ENCODE measurements at places on chromosomes 4 and X.
A peak's percentile ranks its signal among the peaks of the same experiment; 100 is the strongest.

GRCh38 chr4:8919651-8920288 lies 48.1 kb upstream of the HMX1 start:
- no peak for DNase-seq

- peak; percentile 34 for DNase-seq
Observed at GRCh38 chr4:40550948-40551462, 78.7 kb downstream of the RBM47 start.

DNA sequence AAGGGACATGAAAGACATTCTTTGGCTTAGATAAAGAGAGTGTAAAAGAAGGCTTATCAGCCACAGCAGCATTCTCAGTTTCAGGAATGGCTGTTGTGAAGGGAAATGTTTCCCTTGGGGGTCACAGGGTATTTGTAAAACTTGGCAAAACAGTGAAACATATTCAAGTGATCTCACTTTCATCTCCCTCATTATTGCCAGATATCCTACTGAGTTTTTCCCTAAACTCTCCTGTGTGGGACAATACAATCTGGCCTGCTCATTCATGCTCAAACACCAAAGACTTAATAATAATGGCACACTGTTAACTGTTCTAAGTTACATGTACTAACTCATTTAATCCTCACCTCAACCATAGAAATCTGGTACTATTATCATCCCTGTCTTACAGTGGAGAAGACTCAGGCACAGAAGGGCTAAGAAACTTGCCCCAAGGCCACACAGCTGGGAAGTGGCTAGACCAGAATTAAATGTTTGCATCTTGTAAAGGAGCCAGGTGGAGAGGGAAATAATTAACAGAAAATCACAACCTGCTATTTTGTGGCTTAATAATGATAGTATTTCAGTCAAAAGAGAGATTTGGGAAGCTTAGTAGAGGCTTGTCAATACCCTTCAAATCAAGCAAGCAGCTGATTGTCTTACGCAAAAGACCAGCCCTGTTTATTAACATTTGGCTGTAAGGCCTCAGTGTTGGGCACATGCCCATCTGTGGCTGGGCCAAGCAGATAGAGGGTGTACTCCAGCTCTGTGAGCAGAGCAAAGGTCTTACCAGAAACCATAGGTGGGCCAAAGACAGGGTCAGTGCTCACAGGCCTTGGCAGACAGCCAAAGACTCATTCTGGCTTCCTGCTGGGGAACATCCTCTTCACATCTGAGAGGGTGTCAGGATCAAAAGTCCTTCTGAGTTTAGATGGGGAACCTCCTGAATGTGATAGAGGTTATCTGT lies 17.3 kb downstream of the SMPX start:
- no peak for DNase-seq

DNA sequence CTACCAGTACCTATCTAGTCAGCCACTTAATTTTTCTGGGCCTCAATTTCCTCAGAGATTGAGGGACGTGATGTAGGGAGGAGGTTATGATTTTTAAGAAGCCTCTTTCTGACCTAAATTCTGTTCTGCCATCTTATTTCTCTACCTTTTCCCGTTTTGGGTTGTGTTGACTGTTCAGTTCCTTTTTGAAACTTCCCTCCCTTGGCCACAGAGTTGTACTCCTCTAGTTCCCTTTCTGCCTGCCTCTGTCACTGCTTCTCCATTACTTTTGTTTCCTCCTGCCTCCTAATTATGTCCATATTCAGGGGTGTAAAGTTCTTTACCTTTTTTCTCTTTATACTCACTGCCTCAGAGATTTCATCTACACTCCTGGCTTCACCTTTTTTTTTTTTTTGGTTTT lies 25.4 kb downstream of the CLCN5 start:
- DNase-seq = no peak

DNA sequence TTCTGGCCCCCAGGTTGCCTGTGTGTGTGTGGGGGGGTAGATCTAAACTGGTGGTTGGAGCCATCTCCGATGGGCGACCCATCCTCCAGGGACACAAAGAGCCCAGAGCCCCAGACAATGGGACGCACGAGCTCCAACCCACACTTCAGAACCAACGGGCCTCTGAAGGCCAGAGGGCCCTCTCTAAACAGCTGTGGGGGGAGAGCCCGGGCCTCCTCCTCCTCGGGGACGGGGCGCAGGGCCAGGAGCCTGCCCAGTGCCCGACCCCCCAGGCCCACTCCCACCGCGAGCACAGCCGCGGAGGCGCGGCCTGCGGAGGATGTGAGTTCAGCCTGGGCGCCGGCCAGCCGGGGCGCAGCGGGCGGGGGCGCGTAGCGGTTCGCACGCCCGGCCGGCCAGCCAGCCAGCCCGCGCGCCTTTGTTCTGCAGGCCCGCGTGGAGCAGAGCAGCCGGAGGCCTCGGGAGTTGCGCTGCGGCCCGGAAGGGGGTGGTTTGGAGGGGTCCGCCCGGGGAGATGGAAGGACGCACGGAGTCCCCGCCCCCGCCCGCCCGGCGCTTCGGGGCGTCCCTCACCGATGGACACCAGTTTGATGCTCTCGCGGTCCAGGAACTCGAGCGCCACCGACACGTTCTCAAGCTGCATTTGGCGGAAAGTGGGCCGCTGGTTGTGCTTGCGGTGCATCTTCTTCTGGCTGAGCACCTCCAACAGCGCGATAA lies 4.0 kb downstream of the FLNA start:
- DNase-seq = no peak

DNA sequence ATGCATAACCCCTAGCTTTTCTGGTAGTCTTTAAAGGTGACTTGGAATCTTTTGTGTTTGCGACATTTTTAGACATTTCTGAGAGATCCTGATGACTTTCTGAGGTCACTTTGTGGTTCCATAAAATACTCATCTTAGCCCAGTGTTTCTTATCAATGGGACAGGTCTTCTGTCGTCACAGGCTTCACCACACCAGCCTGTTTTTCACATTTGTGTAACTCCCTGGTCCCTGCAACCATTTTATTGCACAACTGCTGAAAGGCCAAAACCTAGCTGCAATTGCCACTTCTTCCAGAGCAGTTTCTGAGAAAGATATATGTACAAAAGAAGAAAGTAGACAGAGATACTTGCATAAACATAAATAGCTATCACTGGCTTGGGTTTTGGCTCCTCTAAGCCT lies 120.9 kb downstream of the IL15 start:
- no peak for DNase-seq

- DNase-seq = no peak
Observed at GRCh38 chr4:183107891-183108459, 8.9 kb downstream of the WWC2 start.

DNA sequence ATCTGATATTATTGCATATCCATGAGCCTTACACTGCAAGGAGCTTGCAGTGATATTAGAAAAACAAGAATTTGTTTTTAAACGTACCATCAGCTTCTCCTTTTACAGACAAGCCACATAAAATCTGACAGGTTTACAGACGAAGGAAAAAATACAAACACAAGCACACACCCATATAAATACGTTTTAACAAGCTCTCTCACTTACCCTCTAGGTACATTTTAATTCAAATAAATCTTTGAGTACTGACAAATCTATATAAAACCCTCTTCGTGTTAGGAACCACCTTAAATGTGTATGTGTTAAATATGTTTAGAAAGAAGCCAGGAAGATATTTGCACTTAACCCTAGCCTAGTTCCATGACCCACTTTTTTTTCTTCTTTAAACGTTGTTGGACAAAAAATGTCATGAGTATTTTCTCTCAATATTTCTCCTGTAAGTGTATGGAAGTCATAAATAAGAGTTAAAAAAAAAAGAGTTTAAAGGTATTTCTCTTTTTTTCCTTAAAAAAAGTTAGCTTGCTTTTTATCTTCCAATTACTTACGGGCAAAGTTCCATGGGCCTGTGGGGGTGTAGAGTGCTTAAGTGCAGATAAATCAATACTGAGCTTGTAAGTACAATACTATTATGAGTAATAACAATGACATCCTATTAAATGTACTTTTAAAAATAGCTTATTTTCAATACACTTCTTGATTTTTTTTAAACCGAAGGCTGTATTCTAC lies 1.5 kb downstream of the ARAP2 start:
- no peak for DNase-seq

- no peak for DNase-seq
Observed at GRCh38 chr4:26032630-26033317, 118.8 kb downstream of the SMIM20 start.

- no peak for DNase-seq
Observed at GRCh38 chrX:9786798-9787635, 788 bp downstream of the SHROOM2 start.

DNA sequence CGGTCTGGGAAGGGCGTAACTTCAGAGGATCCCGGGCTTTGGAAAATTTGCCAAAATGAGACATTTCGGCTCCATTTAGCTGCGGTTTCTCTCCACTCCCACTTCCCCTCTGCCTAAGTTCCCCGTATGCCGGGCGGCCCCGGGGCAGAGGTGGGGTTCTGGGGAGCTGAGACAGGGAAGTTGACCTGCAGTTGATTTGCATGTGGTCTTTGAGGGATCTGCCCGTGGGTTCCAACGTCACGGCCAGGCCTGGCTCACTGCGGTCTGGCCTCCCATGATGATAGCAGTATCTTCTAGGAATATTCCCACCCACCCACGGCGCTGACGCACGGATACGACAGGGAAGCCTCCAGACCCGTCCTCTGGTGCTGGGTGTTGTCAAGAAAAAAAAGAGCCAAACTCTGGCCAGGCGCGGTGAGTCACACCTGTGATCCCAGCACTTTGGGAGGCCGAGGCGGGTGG lies 27.3 kb upstream of the CRLF2 start:
- DNase-seq = no peak

DNA sequence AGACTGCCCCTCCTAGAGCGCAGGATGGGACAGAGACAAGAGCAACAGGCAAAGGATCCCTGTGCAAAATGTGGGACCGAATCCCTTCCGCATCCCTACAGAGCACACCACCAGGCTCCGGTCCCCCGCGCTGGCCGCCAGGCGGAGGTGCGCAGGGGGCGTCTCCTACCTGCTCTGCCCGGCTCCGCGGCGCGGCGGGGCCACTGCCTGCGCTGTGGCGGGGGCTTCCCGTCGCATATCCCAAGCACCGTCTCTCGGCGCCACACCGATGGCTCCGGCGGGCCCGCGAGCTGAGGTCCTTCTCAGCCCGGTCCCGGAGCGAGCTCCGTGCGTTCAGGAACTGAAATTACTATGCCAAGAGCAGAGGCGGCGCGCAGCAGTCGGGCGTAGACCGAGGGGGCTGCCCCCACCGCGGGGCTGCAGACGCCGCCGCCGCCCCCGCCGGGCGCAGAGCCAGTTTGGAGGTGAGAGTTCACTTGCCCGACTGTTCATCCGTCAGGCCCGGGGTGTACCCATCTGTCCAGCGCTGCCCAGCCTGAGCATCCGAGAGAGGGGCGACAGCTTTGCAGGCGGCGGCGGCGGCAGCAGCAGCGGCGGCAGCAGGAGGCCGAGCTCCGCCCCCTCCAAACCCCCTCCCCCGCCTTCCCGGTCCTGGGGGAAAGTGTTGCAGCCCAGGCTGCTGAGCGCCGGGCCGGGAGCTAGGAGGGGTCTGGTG lies at the start of gene GPRIN3:
GPRIN3 (minus strand) TSS at position 355 of the 715 bp plus-strand sequence. CDS start 57,690 bp downstream, outside the sequence.
- no peak for DNase-seq

- DNase-seq = no peak
Observed at GRCh38 chr4:174177536-174177935, 105.9 kb downstream of the FBXO8 start.

DNA sequence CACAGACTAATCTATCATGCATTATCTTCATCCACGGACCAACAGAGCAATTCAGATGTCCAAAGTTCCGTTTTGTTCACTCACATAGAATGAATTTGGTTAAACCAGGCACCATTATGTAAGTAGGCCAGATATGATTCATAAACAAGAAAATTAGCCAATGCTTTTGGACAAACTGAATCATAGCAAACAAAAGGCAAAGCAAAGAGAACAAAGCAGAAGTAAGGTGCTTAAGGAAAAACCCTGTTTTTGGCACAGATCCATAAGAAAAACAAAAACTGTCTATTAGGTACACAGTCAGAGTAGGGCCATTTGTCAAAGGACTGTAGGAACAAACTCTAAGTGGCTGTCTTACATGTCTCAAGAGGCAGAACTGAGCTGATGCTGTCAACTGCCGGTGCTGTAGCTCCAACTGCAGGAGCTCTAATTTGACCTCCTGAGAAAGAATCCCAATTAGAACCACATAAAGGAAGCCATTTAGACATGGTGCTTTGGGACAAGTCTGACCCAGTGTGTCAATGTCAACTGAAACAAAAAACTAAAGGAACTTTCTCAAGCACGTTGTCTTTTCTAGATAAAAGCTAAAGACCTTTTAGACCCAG lies 146.7 kb downstream of the COL25A1 start:
- no peak for DNase-seq

DNA sequence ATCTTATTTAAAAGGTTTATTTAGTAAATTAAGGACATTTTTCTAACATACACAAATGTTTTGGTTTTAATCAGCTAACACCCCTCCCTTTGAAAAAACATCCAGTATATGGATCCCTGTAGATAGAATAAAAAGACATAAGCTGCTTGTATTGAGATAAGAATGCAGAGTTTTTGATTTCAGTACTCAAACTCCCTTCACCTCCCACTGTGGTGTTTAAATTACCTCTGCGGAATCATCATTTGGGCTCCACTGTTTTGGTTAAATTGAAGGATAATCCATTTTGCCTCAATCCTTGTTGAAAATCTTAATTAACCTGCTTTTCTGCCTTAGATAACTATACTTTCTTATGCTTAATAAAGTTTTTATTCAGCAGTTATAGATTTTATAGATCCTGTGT lies 27.6 kb downstream of the USP53 start:
- no peak for DNase-seq

- DNase-seq = no peak
Observed at GRCh38 chrX:11329021-11329420, 35.8 kb downstream of the AMELX start.

GRCh38 chr4:54547299-54548097 lies 110.3 kb upstream of the KIT start:
- peak; percentile 4 for DNase-seq

- DNase-seq = no peak
Observed at GRCh38 chr4:14985161-14985560, 17.1 kb upstream of the CPEB2 start.

DNA sequence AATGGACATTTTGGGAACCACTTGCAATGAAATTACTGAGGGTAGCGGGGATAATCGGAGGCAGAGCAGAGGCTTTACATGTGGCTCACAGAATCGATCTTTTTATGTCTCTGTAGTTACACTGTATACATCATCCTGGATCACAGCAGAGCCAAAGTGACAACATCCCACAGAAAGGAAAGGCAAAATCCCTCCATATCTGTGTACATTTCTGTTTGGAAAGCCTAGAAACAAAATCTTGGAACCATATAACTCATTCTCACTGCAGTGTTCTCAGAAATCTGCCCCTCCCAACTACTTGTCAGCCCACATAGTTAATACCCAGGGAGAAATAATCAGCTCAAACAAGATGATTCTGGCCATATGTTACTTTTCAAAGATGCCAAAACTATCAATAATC lies 211.6 kb downstream of the DCLK2 start:
- no peak for DNase-seq
